GM04504 (cell line): ENCODE measurements at places on chromosomes 5 and 9.

DNA sequence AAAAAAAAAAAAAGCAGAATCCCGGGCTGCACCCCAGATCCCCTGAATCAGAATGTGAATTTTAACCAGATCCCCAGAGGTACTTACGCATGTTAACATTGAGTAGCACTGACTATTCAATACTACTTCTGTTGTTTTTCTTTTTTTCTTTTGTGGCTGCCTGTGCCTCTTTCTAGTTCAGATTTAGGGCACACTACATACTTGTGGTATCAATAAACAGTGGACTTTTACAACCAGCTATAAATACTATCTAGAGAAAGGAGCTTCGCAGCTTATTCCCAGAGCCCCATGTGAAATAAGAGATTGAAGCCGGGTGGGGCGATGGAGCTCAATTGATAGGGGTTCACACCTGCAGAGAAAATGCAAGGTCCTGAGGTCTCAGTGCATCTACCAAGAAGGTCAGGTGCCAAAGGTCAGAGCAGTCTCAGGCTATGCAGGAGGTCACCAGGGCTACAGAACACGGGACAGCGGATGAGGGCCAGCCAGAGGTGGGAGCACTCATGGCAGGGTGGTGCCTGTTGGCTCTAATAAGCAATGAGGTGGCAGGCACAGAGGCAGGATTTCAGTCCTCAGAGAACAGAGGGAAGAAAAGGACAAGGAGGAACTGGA lies 22.3 kb downstream of the WWC1 start:
- no peak for DNase-seq

GRCh38 chr5:111706345-111706744 lies 50.6 kb downstream of the NREP start:
- no peak for DNase-seq

GRCh38 chr5:62093411-62093810 lies 212.6 kb upstream of the KIF2A start:
- no peak for DNase-seq

DNA sequence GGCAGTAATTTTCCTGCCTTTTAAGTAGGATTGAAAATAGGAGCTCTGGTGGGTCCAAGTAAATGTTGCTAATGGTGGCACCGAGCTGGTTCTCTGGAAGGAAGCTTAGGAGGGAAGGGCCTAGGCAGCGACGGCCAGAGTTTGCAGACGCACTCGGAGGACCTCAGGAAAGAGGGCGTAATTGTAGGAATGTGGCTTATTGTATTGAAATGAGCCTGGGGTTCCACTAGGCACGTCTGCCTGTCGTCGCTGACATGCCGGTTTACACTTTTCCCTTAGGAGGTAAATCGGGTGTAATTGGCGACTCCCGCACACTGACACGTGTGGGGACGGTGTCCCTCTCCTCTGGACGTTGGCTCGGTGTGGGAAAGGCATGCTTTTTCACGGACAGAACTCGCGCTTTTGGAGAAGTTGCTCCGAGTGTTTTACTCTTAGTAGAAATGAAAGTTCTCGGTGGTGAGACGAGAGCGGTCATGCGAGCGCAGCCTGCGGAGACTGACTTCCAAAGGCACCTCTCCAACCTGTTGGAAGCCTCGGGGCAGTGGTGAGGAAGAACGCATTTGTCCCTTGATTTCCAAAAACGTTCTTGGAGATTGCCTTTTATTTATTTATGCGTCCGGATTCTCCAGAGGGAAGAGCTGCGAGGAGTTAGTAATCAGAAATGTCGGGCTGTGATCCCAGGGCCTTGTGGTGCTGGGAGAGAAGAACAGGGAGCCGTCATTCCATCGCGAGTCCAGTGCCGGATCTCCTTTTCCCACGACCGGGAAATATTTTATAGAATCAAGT lies 1.3 kb downstream of the NR4A3 start:
- DNase-seq: no peak

- DNase-seq: no peak
Measured at GRCh38 chr5:1931604-1932231, 49.0 kb upstream of the IRX4 start.

GRCh38 chr9:133064241-133065069 lies 2.7 kb downstream of the CEL start:
- no peak for DNase-seq

DNA sequence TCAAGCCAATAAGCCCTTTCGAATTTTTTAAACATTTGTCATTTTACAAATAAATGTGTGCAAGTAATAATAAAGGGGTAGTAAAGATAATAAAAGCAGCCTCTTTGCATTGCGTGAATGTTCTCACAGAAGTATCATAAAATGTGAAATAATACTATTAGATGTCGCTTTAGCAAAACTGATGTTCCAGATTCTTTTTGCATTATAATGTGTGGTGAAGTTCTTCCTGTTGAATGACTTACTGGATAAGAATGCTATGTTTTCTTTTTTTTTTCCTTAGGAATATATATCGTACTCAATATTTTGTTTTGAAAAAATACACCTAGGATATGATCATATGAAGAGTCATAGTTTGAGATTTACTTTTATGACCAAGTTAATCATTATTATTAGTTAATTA lies 85.2 kb upstream of the CDH12 start:
- DNase-seq: no peak

GRCh38 chr9:22469928-22470544 lies 23.4 kb downstream of the DMRTA1 start:
- no peak for DNase-seq

- no peak for DNase-seq
Measured at GRCh38 chr5:87027570-87027969, 240.1 kb upstream of the RASA1 start.

DNA sequence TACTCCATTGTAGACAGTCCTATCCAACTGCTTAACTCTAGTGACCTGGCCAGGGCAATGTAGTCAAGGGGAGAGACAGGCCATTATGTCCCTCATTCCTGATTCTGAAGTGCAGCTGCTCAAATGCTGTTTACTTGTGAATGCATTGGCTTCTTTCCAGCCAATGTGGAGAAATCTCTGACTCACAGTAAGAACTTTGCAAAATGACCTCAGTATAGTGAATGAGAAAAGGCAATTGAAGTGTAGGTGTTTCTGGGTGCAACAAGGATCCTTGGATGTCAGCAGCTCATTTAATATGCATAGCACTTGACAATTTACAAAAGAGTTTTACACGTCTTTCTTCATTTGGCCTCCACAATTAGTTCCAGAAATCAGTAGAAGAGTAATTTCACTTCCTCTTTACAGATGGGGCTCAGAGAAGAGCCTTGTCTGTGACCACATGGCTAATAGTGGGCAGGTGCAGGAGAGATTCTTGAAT lies 367.2 kb downstream of the OSTF1 start:
- no peak for DNase-seq

- no peak for DNase-seq
Measured at GRCh38 chr9:72917892-72918509, 34.9 kb downstream of the ALDH1A1 start.

GRCh38 chr9:137048655-137049543 lies 2.9 kb upstream of the NPDC1 start:
- no peak for DNase-seq

DNA sequence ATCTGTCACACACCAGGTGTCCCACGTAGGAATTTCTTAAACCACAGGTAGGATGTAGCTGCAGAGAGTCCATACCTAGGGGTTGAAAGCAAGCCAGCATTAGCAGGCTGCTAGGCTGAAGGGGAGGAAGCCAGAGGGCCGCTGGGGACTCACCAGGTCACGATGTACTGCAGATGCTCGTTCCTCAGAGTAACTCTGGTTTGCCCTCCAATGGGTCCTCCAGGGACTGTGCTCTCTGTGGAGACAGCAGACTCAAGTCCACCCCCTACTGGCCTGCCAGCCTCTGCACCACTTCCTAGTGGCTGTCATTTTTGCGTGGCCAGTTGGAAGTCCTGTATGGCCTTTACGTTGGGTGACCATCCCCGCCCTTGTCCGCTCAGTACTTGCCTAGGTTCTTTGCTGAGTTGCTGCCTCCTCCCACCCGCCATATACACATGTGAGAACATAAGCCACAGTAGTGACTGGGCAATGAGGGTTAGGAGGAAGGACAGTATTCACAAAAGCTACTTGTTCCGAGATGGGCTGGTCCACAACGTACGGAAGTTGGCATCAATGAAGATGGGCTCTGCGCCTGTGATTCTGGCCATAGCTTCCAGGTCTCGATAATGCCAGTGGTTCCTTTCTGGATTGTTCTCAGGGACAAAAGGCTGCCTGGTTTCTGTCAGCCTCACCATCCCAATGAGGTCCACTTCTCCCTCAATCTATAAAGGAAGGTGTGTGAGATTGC lies 4.1 kb downstream of the RPL7A start:
- no peak for DNase-seq

DNA sequence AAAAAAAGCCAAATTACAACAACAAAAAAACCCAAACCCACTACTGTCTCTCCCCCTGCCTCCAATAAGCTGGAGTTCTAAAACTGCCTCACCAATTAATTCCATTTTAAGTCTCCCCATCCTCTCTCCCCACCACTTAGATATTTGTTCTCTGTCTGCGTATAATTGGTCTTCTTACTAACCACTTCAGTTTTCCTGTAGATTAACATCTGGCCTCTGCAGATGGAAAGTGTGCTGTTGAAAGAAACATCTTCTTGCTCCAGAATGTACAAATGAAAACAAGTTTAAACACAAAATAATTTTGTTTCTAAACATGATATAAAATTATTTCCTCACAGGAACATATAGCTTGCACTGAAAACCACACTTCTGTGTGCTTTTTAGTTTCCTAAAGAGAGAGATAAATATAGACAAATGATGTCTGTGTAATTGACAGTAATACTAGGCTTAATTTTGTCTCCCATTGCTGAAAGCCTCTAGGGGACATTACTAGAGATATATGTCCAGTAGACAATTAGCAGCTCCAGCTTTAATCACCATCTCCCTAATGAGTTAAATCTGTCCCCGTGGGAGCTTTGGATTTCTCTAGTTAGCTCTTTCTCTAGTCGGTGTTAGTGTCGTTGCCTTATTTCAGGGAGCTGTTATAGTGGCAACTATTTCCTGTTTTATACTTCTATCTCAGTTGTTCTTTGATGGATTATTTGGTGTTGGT lies 164.0 kb downstream of the ARHGAP26 start:
- DNase-seq: no peak

DNA sequence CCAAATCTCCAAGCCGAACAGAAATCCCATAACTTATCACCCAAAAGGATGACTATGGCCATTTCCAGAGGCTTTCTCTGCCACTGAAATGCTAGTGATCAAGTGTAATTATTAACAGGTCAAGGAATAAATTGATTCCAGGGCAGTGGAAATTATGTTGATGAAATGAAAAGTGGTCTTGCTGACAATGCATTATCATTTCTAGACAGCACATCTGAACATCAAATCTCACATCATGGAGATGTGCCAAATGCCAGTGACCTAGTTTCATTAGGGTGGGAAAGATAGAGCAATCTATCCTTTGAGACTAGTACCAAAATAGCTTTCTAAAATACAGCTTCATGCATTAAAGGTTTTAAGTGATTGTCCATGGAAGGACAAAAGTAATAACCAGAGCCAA lies 86.1 kb downstream of the AUH start:
- DNase-seq: no peak

GRCh38 chr9:102506406-102506805 lies 488.7 kb upstream of the CYLC2 start:
- DNase-seq: no peak

DNA sequence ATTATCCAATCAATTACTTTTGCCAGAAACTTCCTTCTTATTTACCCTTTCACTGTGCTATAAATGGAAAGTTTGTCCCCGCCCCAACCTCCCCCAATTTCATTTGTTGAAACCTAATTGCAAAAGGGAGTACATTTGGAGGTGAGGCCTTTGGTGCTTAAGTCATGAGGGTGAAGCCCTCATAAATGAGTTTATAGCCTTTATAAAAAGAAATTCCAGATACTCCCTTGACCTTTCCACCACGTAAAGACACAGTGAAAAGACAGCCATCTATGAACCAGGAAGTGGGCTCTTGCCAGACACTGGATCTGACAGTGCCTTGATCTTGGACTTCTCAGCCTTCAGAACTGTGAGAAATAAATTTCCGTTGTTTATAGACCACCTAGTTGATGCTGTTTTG lies 82.3 kb downstream of the NUDT12 start:
- no peak for DNase-seq

GRCh38 chr9:19807182-19807892 lies 18.5 kb upstream of the SLC24A2 start:
- no peak for DNase-seq

GRCh38 chr5:98309785-98310598 lies 463.5 kb upstream of the RGMB start:
- DNase-seq: peak; percentile 98

DNA sequence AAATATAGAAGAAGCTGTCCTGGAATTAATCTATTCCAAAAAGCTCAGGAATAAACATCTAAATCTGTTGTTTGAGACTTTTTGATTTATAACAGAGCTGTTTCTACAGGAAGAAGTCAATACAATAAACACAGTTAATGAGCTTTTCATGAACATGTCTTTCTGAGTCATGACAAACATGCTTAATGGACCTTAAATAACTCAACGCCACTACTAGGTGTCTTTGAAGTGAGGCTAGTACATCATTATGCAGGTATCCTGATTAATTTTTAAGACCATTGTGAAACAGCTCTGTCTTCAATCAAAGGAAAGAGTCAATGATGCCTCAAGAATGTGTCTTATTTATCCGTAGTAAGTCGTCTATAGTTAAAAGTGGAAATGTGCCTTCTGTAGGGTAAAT lies 131.6 kb downstream of the GABRB2 start:
- no peak for DNase-seq
